ENCODE measurements at places on chromosomes 13 and 19. TPM values are rescaled to one million over a fixed set of nuclear protein-coding genes. Genes with fewer than 3 reads are reported as not detected.

DAND5 gene
- not detected for total RNA-seq

COX7A1 gene
- 8.4 TPM for total RNA-seq

GRCh38 chr13:38042771-38043170, 173.2 kb upstream of the TRPC4 start:
- no peak overlapping the region for H3K4me3 ChIP-seq
- H3K4me1 ChIP-seq, result peaks cover 12% of the 10 kb centered on the region
- H3K36me3 ChIP-seq, result no peaks in the 10 kb centered on the region
- H3K27me3 ChIP-seq, result no peaks in the 10 kb centered on the region
- DNase-seq, result peak; percentile 55

GRCh38 chr13:40087091-40088002, 431.9 kb downstream of the COG6 start:
- DNase-seq, result no peak
- H3K4me3 ChIP-seq, result no peak overlapping the region
- no peak overlapping the region for H3K27ac ChIP-seq
- H3K4me1 ChIP-seq, result no peaks in the 10 kb centered on the region
- H3K27me3 ChIP-seq, result no peaks in the 10 kb centered on the region

DNA sequence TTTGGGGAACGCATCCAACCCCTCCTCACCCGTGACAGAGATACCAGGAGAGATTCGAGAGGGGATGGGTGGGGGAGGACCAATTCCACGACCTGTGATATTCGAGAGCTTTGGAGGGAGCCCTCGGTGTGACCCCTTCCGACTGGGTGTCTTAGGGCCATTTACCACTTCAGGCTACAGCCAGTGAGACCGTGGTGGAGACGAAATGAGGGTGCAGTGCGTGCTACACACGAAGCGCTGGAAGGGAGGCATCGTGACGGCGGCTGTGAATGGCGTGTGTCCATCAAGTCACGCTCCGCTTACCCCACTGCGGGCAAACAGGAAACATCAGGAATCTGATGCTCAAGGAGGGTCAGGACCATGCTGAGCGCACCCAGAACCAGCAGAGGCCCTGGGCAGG, 10.4 kb downstream of the CTU1 start:
- DNase-seq, result no peak
- no peak overlapping the region for H3K4me3 ChIP-seq
- H3K27me3 ChIP-seq, result no peaks in the 10 kb centered on the region
- H3K27ac ChIP-seq, result no peak overlapping the region
- H3K36me3 ChIP-seq, result peaks cover 2% of the 10 kb centered on the region

DNA sequence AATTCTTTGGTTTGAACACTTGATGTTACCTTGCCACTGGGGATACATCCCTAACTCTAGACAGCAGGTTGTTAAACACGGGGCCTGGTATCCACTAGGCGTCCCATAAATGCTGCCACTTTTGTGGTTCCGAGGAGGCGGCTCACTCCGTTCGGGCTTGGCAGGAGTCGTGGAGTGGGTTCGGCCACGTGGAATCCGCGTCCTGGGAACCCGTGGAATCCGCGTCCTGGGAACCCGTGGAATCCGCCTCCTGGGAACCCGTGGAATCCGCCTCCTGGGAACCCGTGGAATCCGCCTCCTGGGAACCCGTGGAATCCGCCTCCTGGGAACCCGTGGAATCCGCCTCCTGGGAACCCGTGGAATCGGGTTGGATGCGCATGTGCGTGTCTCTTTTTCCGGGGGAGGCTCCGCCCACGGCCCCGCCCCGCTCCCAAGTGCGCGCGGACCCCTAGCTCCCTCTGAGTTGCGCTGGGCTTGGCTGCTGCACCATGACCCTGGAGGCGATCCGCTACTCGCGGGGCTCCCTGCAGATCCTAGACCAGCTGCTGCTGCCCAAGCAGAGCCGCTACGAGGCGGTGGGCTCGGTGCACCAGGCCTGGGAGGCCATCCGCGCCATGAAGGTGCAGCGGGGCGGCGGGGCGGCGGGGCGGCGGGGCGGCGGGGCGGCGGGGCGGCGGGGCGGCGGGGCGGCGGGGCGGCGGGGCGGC, at the start of gene MRI1:
Gene MRI1 (plus strand): TSS at position 422 of the 707 bp plus-strand sequence. CDS start 67 bp downstream, at position 489.
- peak; percentile 82 for DNase-seq
- H3K27ac ChIP-seq, result peak within 1 kb of the TSS; percentile 33
- no peaks in the 10 kb centered on the region for H3K27me3 ChIP-seq
- H3K4me1 ChIP-seq, result 0 out of 2 replicates have a peak, but pooled peaks cover 5% of the 10 kb centered on the region
- H3K36me3 ChIP-seq, result peaks cover 9% of the 10 kb centered on the region

DNA sequence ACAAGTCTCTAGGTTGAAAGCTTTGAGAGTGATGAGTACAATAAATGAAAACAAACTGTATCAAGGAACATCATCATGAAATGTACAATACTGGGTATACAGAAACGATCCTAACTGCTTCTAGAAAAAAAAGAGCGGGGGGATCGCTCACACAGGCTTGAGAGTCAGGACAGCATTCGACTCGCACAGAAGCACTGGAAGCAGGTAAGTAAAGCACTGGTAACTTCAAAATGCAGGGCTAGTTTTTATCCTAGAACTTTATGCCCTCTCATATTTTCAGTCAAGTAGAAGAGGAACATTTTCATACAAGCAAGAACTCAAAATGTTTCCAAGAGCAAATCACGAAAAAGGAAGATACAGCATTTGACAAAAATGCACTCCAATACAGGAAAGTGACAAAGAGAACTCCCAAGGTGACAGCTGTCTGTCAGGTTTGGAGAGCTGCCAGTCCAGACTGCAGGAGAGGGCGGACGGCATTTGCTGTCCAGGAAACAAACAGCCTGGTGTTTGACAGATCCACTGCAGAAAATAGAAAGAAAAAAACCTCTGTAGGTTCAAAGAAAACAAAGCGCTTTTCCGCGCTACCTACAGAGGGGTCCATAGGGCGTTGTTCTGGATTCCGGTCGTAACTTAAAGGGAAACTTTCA, 58.2 kb upstream of the XPO4 start:
- no peak overlapping the region for H3K27ac ChIP-seq
- H3K4me3 ChIP-seq, result 0 out of 2 replicates have a peak overlapping the region, but pooled peaks have one; percentile 22
- no peak for DNase-seq
- no peaks in the 10 kb centered on the region for H3K27me3 ChIP-seq
- H3K4me1 ChIP-seq, result no peaks in the 10 kb centered on the region

PSG1 gene
- total RNA-seq, result 0.13 TPM

GRCh38 chr13:110628952-110629701, 13.8 kb downstream of the NAXD start:
- H3K27me3 ChIP-seq, result no peaks in the 10 kb centered on the region
- H3K4me1 ChIP-seq, result no peaks in the 10 kb centered on the region
- peaks cover 11% of the 10 kb centered on the region for H3K36me3 ChIP-seq
- no peak for DNase-seq

- no peak overlapping the region for H3K4me3 ChIP-seq
- H3K27ac ChIP-seq, result no peak overlapping the region
- DNase-seq, result no peak
These were observed 295.9 kb downstream of the SUCLA2 start for GRCh38 chr13:47705185-47705584.

DNA sequence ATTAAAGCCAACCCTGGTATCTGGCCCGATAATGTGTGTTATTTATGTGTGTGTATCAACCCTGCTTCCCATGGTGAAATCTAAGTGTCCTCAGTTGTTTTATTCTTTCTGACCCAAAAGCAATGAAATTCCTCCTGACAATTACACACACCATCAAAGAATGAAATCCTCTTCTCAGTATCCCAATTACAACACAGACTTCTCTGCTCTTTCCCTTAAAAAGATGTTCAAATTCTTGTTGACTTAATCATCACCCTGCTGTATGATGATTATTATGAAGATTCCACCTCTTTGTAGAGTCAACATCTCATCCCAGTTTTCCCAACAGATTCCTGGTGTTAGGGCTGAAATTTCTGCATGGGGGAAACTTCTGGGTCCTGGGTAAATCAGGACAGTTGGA, 8.9 kb upstream of the TRPC4 start:
- no peaks in the 10 kb centered on the region for H3K27me3 ChIP-seq
- peaks cover 5% of the 10 kb centered on the region for H3K4me1 ChIP-seq

Data from GM23248 (cell line).